ENCODE measurements at places on chromosomes 7 and 10.
A peak's percentile ranks its signal among the peaks of the same experiment; 100 is the strongest.

DNA sequence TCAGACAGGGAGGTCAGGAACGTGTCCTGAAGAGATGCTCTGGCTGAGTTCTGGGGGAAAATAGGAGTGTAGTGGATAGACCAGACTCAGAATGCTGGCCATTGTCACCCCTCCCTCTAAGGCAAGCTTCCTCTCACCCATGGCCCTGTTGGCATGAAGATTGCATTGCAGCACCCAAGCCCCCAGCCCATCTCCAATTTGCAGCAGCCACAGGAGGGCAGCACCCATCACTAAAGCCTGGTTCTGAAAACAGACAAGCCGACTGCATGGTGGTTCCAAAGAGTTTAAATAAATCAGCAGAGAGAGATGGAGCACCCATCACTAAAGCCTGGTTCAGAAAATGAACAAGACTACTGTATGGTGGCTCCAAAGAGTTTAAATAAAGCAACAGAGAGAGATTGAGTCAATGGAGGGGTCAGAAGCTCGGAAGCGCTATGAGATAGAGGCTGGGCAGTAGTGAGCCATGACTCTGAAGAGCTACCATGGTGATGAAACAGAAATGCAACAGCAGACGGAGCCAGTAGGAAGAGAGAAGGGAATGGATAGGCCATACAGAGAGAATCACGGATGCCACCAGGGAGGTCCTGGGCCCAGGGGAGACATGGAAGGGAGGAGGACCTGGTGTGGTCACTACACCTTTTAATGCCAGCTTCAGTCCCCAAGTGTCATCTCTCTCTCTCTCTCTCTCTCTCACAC is 237.9 kb upstream of the MYO3A start:
- H3K4me1 ChIP-seq, result no peaks in the 10 kb centered on the region
- no peaks in the 10 kb centered on the region for H3K27me3 ChIP-seq
- H3K4me3 ChIP-seq, result no peak overlapping the region
- no peak for DNase-seq
- no peaks in the 10 kb centered on the region for H3K36me3 ChIP-seq
- no peak overlapping the region for H3K27ac ChIP-seq

DNA sequence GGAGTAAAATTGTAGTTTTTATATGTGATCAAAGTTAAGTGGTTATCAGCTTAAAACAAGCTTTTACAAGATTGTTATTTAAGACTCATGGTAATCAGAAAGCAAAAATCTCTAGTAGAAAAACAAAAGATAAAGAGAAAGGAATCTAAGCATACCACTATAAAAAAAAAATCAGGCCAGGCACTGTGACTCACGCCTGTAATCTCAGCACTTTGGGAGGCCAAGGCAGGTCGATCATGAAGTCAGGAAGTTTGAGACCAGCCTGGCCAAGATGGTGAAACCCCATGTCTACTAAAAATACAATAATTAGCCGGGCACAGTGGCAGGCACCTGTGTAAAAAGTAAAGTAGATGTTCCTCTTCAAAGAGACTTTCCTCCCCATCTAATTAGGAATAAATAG is 265.9 kb upstream of the NRP1 start:
- H3K27me3 ChIP-seq, result no peaks in the 10 kb centered on the region
- no peaks in the 10 kb centered on the region for H3K4me1 ChIP-seq
- H3K36me3 ChIP-seq, result no peaks in the 10 kb centered on the region
- DNase-seq, result no peak

DNA sequence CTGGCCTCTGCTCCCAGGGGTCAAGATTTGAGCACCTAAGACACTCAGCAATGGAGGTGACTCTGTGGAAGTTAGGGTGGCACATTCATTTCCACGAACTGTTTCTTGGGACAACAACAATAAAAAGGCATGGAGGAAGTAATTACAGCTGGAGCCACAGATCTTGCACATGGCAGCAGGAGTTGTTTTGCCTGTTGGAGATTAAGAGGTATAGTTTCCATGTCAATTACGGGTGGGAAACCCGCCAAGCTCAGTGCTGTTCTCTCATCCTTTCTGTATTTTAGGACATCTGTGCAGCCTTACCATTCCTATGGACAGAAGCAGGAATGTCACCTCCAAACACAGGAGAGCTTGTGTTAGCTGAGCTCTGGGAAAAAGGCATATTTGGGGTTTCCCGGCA is 201.2 kb downstream of the SNX10 start:
- DNase-seq, result no peak
- no peaks in the 10 kb centered on the region for H3K4me1 ChIP-seq
- H3K27me3 ChIP-seq, result no peaks in the 10 kb centered on the region
- no peaks in the 10 kb centered on the region for H3K36me3 ChIP-seq
- no peak overlapping the region for H3K27ac ChIP-seq
- H3K4me3 ChIP-seq, result no peak overlapping the region

- H3K4me1 ChIP-seq, result peaks cover 8% of the 10 kb centered on the region
- no peak overlapping the region for H3K4me3 ChIP-seq
- H3K27me3 ChIP-seq, result no peaks in the 10 kb centered on the region
- no peak for DNase-seq
Observed at GRCh38 chr10:77554996-77555397, 82.6 kb downstream of the KCNMA1 start.

DNA sequence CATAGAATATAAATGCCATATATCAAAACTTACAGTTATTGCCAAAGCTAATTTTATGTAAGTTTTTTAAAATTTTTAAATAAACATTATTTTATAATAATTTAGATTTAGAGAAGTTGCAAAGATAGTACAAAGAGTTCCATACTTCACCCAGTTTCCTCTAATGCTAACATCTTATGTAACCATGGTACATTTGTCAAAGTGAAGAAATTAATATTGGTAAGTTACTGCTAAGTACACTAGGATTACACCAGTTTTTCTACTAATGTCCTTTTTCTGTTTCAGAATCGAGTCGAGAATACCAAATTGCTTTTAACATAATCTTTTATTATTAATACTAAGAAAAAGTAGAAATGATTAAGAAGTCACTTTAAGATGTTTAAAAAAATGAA is 29.2 kb downstream of the CSGALNACT2 start:
- H3K36me3 ChIP-seq, result peaks cover 6% of the 10 kb centered on the region
- H3K4me1 ChIP-seq, result no peaks in the 10 kb centered on the region
- H3K27ac ChIP-seq, result no peak overlapping the region
- H3K27me3 ChIP-seq, result no peaks in the 10 kb centered on the region

- no peaks in the 10 kb centered on the region for H3K27me3 ChIP-seq
- peak overlapping the region; percentile 88 for H3K27ac ChIP-seq
- H3K4me1 ChIP-seq, result peaks cover 7% of the 10 kb centered on the region
Observed at GRCh38 chr10:6279540-6280267, 77.0 kb downstream of the PFKFB3 start.

DNA sequence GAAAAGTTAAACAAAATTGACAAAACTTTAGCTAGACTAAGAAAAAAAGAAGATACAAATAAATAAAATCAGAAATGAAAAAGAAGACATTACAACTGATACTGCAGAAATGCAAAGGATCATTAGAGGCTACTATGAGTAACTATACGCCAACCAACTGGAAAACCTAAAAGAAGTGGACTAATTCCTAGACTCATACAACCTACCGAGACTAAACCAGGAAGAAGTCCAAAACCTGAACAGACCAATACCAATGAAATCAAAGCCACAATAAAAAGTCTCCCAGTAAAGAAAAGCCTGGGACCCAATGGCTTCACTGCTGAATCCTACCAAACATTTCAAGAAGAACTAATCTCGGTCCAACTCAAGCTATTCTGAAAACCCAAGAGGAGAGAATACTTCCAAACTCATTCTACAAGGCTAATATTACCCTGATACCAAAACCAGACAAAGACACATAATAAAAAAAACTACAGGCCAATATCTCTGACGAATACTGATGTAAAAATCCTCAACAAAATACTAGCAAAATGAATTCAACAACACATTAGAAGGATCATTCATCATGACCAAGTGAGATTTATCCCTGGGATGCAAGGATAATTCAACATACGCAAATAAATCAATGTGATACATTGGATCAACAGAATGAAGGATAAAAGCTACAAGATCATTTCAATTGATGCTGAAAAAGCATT is 20.3 kb downstream of the ELAPOR2 start:
- no peak overlapping the region for H3K4me3 ChIP-seq
- no peaks in the 10 kb centered on the region for H3K36me3 ChIP-seq
- DNase-seq, result no peak

DNA sequence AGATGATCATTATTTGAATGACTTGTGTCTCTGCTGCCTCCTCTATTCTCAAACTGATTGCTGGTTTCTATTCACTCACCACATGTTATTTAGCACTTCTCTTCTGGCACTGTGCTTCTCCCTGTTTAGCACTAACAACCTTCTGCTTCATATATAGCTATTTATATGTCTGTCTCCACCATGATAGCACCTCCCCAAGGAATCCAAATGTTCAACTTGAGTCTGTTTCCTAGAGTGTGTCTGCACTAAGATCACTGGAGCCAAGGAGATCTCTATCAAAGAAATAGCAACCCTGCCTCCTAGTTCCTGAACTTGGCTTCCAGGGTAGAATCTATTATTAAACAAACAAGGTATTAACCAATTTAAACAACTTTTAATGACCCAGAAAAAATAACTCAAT is 104.5 kb downstream of the CYP26A1 start:
- H3K36me3 ChIP-seq, result no peaks in the 10 kb centered on the region
- no peak for DNase-seq
- H3K4me3 ChIP-seq, result no peak overlapping the region
- H3K27me3 ChIP-seq, result no peaks in the 10 kb centered on the region

- H3K4me3 ChIP-seq, result no peak overlapping the region
- H3K27me3 ChIP-seq, result no peaks in the 10 kb centered on the region
- no peaks in the 10 kb centered on the region for H3K4me1 ChIP-seq
- no peak overlapping the region for H3K27ac ChIP-seq
- no peak for DNase-seq
Observed at GRCh38 chr7:95290166-95290830, 34.0 kb downstream of the PON1 start.

GRCh38 chr10:96918214-96919002 is 86.3 kb downstream of the LCOR start:
- H3K27me3 ChIP-seq, result no peaks in the 10 kb centered on the region
- H3K4me1 ChIP-seq, result no peaks in the 10 kb centered on the region
- no peaks in the 10 kb centered on the region for H3K36me3 ChIP-seq

DNA sequence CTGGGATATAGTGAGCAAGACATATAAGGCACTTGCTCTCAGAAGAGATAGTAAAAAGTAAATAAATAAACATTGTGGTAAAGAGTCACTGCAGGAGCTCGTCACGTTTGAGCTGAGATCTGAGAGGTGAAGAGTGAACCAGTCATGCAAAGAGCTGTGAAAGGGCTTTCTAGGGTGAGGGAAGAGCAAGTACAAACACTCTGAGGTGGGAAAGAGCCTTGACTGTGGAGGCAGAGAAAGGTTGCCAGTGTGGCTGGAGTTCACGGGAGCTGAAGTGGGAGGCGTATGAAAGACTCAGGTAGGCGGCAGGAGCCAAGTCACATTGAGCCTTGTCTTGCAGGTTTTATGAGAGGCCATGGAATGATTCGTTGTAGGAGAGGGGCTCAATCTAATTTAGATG is 141.0 kb downstream of the C1GALT1 start:
- H3K27ac ChIP-seq, result no peak overlapping the region
- no peaks in the 10 kb centered on the region for H3K27me3 ChIP-seq
- H3K36me3 ChIP-seq, result no peaks in the 10 kb centered on the region
- no peak overlapping the region for H3K4me3 ChIP-seq
- no peaks in the 10 kb centered on the region for H3K4me1 ChIP-seq

DNA sequence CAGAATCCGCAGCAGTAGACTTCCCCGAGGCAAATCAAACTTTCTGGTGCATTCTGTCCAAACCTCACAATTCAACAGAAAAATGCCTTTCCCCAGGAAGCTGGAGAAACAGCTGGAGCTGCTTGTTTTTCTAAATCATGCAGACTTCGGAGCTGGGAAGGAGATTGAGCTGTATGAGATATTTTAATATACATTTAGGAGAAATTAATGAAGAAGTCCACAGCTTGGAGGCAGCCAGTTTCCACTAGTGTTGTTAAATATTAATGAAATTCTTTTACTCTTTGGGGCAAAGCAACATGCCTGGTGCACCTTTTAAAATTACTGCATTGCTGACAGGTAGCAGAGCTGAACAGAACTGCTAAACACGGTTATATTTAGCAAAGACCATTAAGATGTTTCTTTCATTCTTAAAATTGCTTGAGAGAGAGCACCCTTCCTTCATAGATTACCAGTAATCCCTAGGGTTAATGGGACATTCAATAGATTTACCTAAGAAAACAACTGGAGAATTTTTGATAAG is 566.4 kb downstream of the SORCS3 start:
- H3K27ac ChIP-seq, result no peak overlapping the region
- no peak overlapping the region for H3K4me3 ChIP-seq
- no peaks in the 10 kb centered on the region for H3K36me3 ChIP-seq
- no peak for DNase-seq

GRCh38 chr10:4345877-4346646 is 479.9 kb upstream of the AKR1E2 start:
- peak overlapping the region; percentile 92 for H3K27ac ChIP-seq
- H3K4me1 ChIP-seq, result no peaks in the 10 kb centered on the region
- DNase-seq, result no peak
- no peak overlapping the region for H3K4me3 ChIP-seq

DNA sequence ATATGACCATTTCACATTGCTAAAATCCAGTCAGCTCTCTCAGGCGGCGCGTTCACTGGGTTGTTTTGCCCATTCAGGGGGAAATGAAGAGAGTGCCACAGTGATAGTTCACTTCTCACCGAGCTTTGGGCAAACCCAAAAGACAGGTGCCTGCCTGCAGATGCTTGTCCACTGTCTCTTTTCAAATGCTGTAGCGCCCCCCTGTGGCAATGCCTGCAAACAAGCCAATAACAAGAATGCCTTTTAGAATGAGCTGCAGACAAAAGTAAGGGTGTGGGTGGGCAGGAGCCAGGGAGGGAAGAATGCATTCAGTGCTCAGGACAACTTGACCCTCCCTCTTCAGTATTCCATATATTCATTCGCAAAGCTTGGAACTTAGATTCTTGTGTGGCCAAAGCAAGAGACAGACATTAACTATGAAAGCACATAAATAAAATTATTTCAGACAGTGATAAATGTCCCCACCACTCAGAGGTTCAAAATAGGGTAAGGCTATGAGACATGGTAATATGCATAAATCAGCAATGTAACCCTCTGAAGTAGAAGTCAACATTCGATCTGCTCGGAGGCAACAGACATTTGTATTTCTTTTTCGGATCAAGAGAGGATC is 86.9 kb downstream of the JAZF1 start:
- H3K27ac ChIP-seq, result no peak overlapping the region
- DNase-seq, result peak; percentile 82
- H3K4me1 ChIP-seq, result no peaks in the 10 kb centered on the region
- H3K27me3 ChIP-seq, result no peaks in the 10 kb centered on the region
